ENCODE measurements at places on chromosomes 2 and 18.

DNA sequence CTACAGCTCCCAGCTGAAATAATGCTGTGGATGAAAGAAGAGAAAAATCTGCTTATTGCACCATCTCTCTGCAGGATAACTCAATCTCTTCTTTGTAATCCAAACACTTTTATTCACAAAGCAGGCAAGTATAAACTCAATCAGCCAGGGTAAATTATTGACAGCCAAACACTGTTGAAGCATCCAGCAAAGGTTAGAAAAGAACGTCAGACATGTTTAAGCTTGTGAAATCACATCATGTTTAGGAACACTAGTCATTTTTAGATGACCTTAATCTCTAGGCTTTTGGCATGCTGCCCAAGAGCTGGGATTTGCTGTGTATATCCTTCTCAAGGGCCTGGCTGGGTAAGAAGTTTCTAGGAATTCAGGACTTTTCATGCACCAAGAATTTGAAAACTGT, 1148.1 kb upstream of the FANCL start:
- no peak for DNase-seq

GRCh38 chr2:160516547-160517365, 23.1 kb upstream of the RBMS1 start:
- DNase-seq = no peak

GRCh38 chr18:21894619-21895367, 154.2 kb downstream of the MIB1 start:
- no peak for DNase-seq

DNA sequence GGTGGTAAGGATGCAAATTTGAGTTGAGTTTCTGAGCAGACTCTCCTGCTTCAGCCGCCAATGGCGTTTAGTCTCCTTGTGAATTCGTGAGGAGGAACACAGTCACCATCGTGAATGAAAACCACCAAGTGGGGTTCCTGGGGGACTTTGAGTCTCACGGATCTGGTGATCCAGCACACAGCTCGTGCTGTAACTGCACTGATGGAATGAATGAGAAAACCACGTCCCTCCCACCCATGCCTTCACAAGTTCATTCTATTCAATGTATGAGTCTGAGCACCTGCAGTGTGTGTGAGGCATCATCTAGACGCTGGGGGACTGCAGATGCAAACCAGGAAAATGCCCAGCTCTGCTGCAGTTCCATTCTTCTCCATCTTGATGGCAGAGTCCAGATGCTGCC, 127.9 kb downstream of the PIEZO2 start:
- DNase-seq = no peak

DNA sequence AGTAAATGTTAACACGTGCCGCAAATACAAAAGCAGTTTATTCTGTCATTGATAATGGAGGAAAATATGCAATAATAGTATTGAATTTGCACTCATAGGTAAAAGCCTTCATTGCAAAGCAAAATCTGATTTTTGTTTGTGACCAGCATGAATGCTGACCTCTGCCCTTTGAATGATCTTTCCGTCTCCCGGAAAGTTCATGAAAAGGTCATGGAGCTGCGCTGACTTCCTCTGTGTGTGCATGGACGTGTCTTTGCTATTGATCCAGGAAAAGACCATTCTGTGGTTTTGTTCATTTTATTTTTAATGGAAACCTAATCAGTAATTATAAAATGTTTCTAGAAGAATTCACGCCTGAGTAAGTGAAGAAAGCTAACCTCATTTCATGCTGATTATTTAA, 320.0 kb downstream of the MTX2 start:
- DNase-seq = no peak

GRCh38 chr18:67568166-67568565, 51.6 kb upstream of the DSEL start:
- no peak for DNase-seq

DNA sequence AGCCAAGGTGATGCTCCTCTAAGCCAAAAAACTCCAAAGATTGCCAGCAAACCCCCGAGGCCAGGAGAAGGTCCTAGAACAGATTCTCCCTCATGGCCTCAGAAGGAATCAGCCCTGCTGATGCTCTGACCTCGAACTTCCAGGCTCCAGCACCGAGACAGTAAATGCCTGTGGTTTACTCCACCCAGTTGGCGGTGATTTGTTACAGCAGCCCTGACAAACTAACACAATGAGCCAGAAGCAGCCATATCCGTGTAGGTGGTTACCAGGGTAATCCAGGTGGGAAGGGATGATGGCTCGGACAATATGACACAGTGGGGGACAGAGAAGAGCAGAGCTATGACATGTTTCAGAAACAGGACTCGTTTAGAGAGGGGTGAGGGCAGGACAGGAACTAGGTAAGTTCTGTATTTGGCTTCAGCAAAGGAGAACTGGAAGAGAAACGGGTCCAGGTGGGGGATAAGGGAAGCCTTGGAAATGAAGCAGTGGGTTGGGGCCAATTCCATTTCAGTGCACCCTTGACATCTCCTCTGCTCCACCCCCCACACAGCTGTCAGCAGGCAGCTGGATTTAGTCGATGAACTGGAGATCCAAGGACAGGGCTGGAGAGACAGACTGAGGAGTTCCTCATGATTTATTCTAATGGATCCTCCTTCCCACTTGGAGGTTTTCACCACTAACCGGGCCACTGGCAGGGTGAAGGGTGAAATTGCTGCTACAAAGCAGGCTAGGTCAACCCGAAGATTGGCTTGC, 179.7 kb upstream of the SH3BP4 start:
- no peak for DNase-seq

DNA sequence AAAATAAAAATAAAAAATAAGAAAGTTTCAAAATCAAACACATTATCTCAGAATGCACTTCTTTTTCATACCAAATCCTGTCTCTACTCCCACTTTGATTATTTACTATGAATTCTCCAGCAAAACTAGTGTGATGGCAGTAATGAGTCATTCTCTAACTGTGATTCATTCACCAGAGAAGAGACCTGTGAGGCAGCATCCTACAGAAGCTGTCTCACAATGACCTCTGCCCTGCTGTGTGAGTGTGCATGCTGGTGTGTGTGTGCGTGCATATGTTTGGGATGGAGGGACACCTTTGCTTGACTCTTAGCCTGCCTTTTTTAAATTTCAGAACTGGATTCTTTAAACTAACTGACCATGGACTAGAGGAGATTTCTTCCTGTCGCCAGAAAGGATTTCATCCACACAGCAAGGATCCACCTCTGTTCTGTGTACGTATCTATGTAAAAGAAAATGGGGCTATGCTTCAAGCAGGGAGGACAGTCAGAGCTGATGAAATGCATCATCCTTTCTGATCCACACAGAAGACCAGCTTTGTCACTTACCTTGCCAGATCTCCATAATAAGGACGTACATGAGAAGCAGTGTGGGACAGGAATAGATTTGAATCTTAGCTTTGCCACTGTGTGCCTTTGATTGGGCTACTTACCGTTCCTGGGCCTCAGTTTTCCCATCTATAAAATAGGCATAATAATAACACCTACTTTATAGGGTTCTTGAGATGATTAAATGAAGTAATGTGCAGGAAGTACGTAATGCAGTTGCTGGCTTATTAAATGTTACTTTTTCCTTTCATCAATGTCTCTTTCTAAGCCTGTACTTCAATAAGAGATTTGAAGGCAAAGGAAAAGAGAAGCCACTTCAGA, 31.2 kb downstream of the STAMBP start:
- DNase-seq = no peak

GRCh38 chr2:144242311-144242710, 277.6 kb downstream of the ZEB2 start:
- no peak for DNase-seq

DNA sequence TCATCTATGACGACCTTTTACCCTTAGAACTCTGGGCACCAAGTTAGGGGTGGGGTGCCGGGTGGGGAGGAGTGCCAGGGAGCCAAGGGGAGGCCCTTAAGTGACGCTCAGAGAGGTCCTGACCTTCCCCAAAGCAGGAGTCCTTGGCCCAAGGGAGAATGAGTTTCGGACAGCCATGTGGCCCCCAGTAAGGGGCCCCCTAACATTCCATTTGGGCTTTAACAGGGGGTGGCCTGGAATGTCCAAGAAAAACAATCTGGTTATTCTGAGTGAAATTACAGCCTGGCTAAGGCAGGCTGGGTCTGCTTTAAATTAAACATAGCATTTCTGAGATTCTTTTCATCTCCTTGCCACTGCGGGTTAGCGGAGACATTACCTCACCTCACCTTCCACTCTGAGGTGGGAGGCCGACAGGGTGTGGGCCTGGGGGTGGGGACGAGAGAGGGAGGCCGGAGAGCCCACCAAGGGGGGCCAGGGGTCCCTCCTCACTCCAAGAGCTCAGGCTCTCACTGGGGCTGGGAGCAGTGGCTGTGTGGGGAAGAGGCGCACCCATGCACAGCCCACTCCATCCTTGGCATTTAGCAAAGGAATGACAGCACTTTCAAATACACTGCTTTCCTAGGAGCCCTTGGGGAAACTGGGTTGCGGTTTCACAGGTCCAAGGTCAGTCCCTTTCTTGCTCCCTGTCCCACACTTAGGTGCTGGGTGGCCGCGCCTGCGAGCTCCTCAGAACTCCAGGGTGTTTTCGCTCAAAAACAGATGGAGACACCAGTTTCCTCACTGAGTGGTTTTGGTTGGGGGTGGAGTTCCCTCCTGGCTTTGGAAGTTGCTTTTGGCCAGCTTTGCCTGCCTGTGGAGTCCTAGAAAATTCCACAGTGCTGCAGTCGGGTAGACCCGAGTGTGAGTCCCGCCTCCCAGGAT, 107.4 kb downstream of the POLR1A start:
- no peak for DNase-seq

DNA sequence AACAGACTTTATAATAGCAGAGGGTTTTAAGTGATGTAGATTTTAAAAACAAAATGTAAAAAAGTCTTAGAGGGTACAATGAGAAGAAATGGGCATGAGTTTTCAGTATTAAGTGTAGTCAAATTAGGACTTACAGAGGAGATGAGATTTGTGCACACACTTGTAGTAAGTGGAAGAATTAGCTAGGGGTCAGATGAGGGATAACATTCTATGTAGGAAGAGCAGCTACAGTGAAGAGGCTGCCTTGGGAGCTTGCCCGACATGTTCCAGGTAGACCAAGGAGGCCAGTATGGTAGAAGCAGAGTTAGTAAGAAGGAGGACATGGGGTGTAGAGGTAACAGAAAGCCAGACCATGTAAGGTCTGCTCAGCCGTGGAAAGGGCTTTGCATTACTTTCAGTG, 189.2 kb upstream of the DSEL start:
- no peak for DNase-seq

DNA sequence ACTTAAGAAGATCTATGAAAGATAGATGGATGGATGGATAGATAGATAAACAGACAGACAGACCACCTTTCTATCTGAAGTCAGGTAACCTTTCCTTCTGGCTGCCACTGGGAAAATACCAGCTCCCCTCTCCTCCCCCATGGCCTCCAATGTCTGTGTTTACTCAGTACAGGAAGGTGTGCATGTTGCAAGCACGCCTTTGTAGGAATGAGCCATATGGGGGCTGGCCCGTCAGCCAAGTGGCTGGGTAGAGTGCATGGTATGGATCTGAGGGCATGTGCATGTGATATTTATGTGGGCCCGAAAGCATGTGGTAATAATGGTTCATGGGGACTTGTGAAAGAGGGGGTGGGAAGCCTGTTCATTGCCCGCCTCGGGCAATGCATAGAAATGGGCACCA, 109.2 kb upstream of the FZD7 start:
- no peak for DNase-seq

DNA sequence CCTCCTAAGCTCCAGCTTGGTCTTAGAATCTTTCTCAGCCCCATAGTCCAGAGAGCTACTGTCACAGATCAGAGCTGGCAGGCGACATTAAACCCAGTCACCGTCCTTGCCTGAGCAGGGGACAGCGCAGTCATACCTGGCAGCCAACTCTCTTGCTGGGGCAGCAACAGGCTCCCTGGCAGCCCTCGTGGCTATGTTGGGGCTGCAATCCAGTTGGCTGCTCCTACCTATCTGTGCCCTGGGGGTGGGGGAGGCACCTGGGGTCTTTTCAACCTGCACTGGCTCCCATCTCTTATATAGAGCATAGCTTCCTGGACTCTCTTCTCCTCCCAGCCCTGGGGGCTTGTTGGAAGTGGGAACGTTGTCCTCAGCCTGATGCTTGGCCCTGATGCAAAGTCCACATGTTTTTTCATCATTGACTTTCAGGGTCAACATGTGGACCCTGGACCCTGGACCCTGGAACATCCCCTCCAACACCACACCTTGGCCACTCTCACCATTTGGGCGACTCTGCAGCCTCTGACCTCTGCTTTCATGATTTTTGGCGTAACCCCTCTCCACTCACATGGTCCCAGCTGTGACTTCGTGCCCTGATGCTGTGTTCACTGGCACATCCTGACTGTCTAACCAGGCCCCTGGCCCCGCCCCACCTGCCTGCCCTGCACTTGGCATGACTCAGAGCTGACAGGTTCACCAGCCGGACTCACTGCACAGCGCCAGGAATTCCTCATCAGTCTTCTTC, 45.6 kb downstream of the ATOH8 start:
- DNase-seq = no peak

GRCh38 chr2:174763780-174764179, 492 bp downstream of the CHRNA1 start:
- DNase-seq = no peak

GRCh38 chr2:53813151-53813550, 26.3 kb downstream of the ERLEC1 start:
- DNase-seq = no peak

DNA sequence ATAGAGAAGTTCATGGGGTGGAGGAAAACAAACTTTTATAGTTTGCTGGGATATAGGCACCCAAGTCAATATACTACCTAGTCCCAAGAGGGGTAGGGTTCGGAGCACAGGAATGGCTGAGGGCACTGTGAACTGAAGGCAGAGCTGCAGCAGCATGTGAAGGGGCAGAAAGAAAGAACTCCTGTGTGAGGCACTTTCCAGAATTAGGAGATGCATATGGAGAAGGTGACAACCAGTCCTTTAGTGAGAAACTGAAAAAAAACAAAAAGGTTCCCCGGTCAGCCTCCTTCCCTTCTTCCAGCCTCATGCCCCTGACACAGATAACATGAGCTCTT, 429.1 kb downstream of the DSC3 start:
- no peak for DNase-seq

DNA sequence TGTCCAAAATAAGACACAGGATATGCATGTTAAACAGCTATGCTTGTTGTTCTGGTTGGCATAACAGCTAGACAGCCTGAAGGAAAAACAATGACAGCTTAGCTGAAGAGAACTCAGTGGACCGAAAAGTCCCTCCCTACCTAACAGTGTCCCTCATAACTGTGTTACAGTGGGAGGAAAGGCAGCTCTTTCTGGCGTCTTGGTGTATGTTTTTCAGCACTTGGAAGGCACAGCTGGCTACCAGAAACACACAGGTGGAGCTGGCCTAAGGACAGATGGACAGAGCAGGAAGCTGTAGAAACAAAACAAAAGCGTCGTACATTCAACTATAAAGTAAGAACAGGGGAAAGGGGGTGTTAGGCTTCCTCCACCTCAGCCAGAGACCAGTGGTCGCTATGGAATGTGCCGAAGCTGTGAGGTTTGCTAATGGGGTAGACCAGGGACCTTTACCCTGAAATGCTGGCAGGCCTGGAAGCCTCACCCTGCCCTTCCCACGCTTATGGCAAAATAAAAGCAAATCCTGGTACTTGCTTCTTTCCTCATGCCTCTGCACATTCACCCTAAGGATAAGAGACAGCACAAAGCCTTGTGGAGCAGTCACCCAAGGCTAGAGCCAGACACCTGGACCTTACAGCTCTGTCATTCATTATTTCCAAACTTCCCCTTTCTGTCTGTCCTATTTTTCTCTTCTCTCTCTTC, 103.5 kb upstream of the TRIB2 start:
- DNase-seq = no peak

- DNase-seq = no peak
Measured at GRCh38 chr2:167544602-167545001, 656.3 kb downstream of the XIRP2 start.
